Activated CD8-positive, alpha-beta memory T cell treated with anti-CD3 and anti-CD28 coated beads for 1 hour (primary cell): ENCODE measurements at places on chromosomes 16 and 17.

- DNase-seq: no peak
Measured at GRCh38 chr16:81595629-81596292, 151.2 kb downstream of the CMIP start.

DNA sequence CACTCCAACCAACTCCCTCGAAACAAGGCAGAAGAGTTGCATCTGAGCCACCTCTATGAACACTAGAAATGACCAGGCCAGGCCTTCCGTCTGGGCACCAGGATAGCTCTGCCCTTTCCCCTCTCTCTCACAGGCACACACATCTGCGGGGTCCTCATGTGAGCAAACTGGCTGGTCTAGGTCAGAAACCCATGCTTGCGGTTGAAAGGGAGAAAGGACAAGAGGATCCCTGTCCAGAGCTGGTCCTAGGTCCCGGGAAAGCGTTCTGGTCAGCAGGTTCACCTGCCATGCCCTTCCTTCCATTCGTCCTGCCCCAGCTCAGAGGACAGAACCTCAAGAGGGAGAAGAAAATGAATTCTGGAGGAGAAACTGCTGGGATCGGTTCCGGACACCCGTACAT is 2.7 kb downstream of the MNT start:
- no peak for DNase-seq

- DNase-seq: no peak
Measured at GRCh38 chr16:82082543-82083244, 47.6 kb downstream of the HSD17B2 start.

DNA sequence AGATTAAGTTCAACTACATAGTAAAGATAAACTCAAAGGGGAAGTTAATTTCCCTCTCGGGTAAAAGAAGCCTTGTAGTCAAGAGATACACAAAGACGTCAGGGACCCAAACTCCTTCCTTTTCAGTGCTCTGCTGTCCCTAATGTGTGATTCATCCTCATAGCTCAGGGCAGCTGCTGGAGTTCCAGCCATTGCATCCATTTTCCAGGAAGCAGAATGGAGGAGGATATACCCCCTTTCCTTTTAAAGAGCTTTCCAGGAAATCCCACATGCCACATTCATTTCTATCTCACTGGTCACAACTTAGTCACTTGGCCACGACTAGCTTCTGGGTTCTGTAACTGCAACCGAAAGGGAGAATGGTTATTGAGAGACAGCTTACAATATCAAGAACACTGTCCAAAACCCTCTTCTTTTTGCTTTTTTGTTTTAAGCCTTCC is 95.3 kb downstream of the SOCS1 start:
- no peak for DNase-seq

DNA sequence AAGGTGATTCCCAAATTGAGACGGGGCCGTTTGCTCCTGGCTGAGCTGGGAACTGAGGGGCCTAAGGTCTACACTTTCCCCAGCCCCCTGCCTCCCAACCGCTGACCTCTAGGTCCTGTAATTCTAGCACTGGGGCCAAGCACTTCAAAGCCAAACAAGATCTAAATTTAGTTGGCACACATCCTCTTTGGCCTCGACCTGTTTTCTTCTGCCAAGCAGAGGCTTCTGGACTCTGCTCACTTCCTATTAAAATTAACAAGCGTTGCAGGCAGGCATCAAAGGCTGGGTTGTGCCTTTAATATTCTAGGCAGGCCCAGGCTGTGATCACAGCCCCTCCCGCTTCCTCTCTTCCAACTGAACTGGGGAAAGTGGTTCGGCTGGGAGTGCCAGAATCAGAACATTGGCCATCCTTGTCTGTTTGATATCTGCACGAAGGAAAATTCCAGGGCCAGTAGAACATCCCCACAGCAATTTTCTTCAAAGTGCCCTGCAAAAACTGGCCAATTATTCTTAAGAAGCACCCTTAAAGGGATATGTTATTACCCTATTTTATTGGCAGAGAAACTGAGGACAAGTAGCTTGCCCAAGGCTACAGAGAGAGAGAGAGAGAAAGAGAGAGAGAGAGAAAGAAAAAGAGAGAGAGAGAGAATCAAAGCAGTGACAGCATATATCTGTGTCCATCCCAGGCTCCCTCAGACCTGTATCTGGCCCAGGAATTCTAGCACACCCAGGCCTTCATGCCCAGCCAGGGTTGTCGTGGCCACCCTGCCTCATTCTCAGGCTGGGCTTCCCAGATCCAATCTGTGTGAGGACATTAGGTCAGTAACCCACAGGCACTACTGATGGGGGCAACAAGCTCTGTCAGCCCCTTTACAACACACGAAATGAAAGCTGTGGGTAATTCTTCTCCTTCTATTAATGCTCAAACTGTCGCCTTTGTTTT is 12.8 kb upstream of the MT4 start:
- DNase-seq: no peak

DNA sequence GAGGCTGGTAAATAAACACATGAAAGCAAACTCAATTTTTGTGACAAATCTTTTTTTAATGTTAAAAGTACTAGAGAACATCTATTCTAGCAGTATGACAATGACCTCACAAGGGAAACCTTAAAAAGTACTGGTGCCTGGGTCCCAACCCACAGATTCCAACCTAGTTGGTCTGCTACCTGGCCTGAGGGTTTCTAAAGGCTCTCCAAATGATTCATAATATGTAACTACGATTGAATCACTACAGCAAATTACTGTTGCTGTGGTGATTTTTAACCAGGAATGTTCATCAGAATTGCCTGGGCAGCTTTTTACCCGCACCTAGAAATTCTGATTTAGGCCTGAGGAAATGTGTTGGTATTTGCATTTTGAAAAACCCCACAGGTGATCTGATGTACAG is 26.1 kb downstream of the CDR2 start:
- no peak for DNase-seq

- DNase-seq: no peak
Measured at GRCh38 chr16:88532434-88533241, 37.6 kb upstream of the ZC3H18 start.

- no peak for DNase-seq
Measured at GRCh38 chr16:12613131-12613991, 190.3 kb downstream of the CPPED1 start.

- no peak for DNase-seq
Measured at GRCh38 chr17:80730739-80731138, 186.1 kb downstream of the RPTOR start.

DNA sequence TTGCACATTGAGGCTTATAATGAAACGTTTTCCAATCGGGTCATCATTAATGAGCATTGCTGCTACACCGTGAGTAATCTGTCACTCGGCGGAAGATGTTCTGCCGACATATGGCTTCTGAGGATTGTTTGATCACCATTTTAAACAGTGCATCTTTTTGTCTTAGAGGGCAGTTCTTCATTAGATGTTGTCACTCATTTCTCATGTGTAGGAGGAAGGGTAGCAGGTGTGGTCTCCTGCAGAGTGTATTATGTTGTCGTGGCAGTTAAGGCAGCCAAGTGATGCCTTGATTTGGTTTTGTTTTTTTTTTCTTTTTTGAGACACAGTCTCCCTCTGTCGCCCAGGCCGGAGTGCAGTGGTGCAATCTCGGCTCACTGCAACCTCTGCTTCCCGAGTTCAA is 50.5 kb downstream of the SEC14L1 start:
- DNase-seq: no peak

GRCh38 chr17:46733837-46734475 is 84.5 kb downstream of the WNT3 start:
- no peak for DNase-seq

DNA sequence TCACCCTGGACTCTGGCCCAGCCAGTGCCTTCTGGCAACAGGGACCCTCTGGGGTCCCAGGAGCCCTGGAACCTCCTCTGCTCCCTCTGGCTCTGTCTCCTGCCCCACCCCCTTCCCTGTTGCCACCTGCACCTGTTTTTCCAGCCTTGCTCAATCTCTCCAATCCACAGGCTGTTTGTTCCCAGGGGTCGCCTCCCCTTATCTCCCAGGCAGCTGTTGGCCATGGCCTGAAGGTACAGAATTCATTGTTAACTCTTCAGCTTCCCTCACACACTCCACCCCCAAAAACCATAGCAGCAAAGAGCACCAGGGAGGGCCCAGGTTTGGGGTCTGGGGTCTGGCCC is 39.3 kb upstream of the TOB1 start:
- no peak for DNase-seq

- DNase-seq: no peak
Measured at GRCh38 chr17:21082001-21082436, 39.2 kb upstream of the USP22 start.
